ENCODE measurements at places on chromosomes 3 and 15. TPM values are rescaled to one million over a fixed set of nuclear protein-coding genes. Genes with fewer than 3 reads are reported as not detected.

DNA sequence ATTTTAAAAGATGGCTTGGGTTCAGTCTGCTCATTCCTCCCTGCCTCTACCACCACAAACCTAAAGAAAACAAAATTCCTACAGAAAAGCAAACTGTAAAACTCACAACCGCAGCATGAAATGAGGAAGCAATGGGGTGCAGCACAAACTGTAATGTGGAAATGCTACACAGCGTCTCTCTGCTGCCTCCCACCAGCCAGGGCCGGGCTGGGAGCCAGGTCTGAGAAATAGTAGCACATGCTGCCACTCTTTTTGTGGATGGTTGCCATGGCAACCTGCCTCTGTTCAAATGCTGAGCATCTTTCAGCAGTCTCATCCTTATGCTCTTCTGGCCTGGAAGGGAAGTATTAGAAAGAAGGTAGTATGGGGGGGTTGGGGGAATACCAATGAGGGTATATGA lies 55.4 kb downstream of the EOMES start:
- H3K4me3 ChIP-seq, result no peak overlapping the region
- no peaks in the 10 kb centered on the region for H3K27me3 ChIP-seq
- no peak overlapping the region for H3K27ac ChIP-seq
- no peaks in the 10 kb centered on the region for H3K36me3 ChIP-seq

DNA sequence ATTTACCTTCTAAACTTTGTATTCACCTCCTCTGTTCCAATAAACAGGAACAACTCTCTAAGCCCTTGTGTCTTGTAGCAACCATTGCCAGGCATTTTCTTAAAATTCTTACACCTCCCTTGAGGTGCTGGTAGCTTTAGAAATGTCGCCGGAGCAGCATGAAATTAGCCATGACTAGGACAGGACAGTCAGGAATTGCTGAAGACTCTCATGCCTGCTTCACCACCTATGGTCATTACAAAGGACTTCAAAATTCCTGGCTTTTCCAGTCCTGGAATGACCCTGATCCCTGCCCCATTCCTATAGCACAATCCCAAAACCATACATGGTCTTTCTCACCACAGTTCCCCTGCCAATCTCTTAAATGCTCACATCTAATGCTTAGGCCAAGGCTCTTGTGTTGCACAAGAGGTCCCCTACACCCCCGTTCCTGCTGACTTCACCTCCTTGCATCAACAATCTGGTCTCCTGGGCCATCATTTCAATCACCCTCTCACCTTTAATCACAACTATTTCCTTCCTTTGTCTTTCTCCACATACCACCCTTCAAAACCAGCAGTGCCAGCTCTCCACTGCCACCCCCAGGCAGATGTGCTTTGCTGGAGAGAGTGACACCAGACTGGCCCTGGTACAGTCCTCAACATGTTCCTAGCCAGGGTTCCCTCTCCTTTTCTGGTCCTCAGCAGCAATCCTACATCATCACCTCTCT lies 113.2 kb upstream of the TJP1 start:
- H3K4me3 ChIP-seq, result no peak overlapping the region
- H3K4me1 ChIP-seq, result no peaks in the 10 kb centered on the region
- H3K27me3 ChIP-seq, result no peaks in the 10 kb centered on the region
- no peaks in the 10 kb centered on the region for H3K36me3 ChIP-seq

- H3K4me1 ChIP-seq, result no peaks in the 10 kb centered on the region
- H3K4me3 ChIP-seq, result no peak overlapping the region
These were observed 202.2 kb downstream of the PDZRN3 start for GRCh38 chr3:73422571-73422970.

- no peak for DNase-seq
- no peaks in the 10 kb centered on the region for H3K27me3 ChIP-seq
- H3K4me3 ChIP-seq, result no peak overlapping the region
- no peaks in the 10 kb centered on the region for H3K4me1 ChIP-seq
These were observed 82.9 kb upstream of the CDAN1 start for GRCh38 chr15:42819786-42820185.

DNA sequence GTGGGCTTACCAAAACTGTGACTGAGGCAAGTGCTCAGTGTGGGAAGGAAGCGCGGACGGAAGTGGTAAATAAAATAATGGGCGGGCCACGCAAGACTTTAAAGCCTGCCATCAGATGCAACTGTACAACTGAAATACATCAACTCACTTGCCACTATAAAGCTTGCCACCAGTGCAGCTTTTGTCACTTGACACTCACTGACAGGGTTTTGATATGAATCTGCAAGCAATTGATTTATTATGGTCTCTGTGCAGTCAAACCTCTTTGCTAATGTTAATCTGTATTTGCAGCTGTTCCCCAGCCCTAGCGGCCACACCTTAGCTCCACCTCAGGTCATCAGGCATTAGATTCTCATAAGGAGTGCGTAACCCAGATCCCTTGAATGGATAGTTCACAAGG lies 2.3 kb upstream of the GFM1 start:
- no peaks in the 10 kb centered on the region for H3K36me3 ChIP-seq
- DNase-seq, result no peak
- no peaks in the 10 kb centered on the region for H3K27me3 ChIP-seq
- H3K4me1 ChIP-seq, result peaks cover 6% of the 10 kb centered on the region
- H3K27ac ChIP-seq, result no peak overlapping the region

GRCh38 chr3:124520970-124521369 lies 209.3 kb upstream of the UMPS start:
- H3K4me3 ChIP-seq, result no peak overlapping the region
- DNase-seq, result no peak
- no peaks in the 10 kb centered on the region for H3K27me3 ChIP-seq
- peaks cover 5% of the 10 kb centered on the region for H3K4me1 ChIP-seq
- no peak overlapping the region for H3K27ac ChIP-seq

DNA sequence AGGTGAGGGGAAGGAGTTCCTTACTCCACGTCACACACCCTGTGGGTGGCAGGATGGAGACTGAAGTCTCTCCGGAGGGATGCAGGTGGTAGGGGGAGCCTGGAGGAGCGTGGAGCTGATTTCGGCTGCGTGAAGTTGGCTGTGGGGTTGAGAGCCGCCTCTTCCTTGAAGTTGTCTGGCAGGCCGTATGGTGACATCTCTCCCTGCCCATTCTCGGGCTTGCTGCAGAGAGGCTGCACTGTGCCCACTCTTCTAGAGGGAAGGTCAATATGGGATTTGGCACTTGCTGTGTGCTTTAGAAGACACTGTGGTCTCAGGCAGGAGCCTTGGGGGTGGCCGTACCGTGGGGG lies 13.4 kb upstream of the FBLN2 start:
- no peaks in the 10 kb centered on the region for H3K36me3 ChIP-seq
- no peaks in the 10 kb centered on the region for H3K4me1 ChIP-seq
- no peak overlapping the region for H3K27ac ChIP-seq
- H3K27me3 ChIP-seq, result no peaks in the 10 kb centered on the region

GRCh38 chr3:30305021-30305420 lies 301.4 kb upstream of the TGFBR2 start:
- H3K36me3 ChIP-seq, result no peaks in the 10 kb centered on the region
- H3K27ac ChIP-seq, result no peak overlapping the region
- H3K4me1 ChIP-seq, result no peaks in the 10 kb centered on the region
- DNase-seq, result no peak
- no peaks in the 10 kb centered on the region for H3K27me3 ChIP-seq

- no peak overlapping the region for H3K27ac ChIP-seq
- H3K27me3 ChIP-seq, result no peaks in the 10 kb centered on the region
- no peak overlapping the region for H3K4me3 ChIP-seq
- DNase-seq, result no peak
These were observed 277.2 kb downstream of the UBE2E2 start for GRCh38 chr3:23480329-23480714.

DNA sequence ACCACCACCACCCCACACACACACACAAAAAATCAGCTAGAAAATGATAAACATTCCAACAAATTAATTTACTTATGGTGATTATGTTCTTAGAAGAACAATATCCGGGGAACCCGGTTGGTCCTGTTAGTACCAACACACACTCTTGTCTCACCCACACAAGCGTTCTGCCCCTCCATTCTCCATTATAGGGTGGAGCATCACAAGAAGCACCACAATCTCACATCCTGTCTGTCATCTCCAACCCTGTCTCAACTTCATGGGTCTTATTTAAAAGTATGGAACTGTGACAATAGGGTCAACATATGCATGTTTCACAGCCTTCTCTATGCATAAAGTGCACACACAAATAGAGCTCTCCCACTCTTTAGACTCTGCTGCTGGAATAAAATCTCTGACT lies 5.6 kb downstream of the GSK3B start:
- no peaks in the 10 kb centered on the region for H3K36me3 ChIP-seq
- no peak overlapping the region for H3K27ac ChIP-seq
- no peak overlapping the region for H3K4me3 ChIP-seq
- H3K27me3 ChIP-seq, result no peaks in the 10 kb centered on the region
- DNase-seq, result no peak

- no peak for DNase-seq
- no peaks in the 10 kb centered on the region for H3K36me3 ChIP-seq
- no peak overlapping the region for H3K27ac ChIP-seq
- no peaks in the 10 kb centered on the region for H3K27me3 ChIP-seq
- H3K4me1 ChIP-seq, result peaks cover 13% of the 10 kb centered on the region
These were observed 29.4 kb downstream of the PGPEP1L start for GRCh38 chr15:98978153-98978552.

CCR8 gene
- not detected for total RNA-seq

KLHDC8B gene
- total RNA-seq, result 57.0 TPM

ZNF80 gene
- total RNA-seq, result not detected

IL17RE gene
- total RNA-seq, result 6.9 TPM

All from thyroid gland (tissue), 4 donors.